Peyer's patch (tissue), 4 donors: ENCODE measurements at places on chromosomes 3 and 15. TPM values are rescaled to one million over a fixed set of nuclear protein-coding genes. Genes with fewer than 3 reads are reported as not detected.

Gene TMEM207
- not detected for total RNA-seq

Gene LRRC31
- 41.2 TPM for total RNA-seq

Gene RLBP1
- total RNA-seq, result not detected

Gene HTR3E
- not detected for total RNA-seq

Gene SPINT1
- 682 TPM for total RNA-seq

Gene TMEM158
- 0.40 TPM for total RNA-seq

Gene OIP5
- not detected for total RNA-seq

Gene TM4SF18
- total RNA-seq, result 6.6 TPM

Gene RBP2
- 3,455 TPM for total RNA-seq

Gene MME
- total RNA-seq, result 500 TPM

Gene CHDH
- 70.1 TPM for total RNA-seq

Gene CACNA2D2
- total RNA-seq, result 1.4 TPM

Gene CFAP91
- 2.1 TPM for total RNA-seq

Gene SLC28A2
- total RNA-seq, result 75.1 TPM

Gene CLRN1
- not detected for total RNA-seq

Gene PLA2G4D
- total RNA-seq, result not detected

Gene WNT5A
- total RNA-seq, result 7.4 TPM

Gene CLDN18
- not detected for total RNA-seq

Gene KLHL40
- not detected for total RNA-seq

Gene HRG
- total RNA-seq, result not detected

Gene NR1I2
- 356 TPM for total RNA-seq

Gene CD276
- 22.8 TPM for total RNA-seq

Gene PARP15
- total RNA-seq, result 9.5 TPM

Gene THAP10
- total RNA-seq, result 6.0 TPM

Gene NOX5
- not detected for total RNA-seq

Gene SNX22
- 0.38 TPM for total RNA-seq

Gene IMPG2
- total RNA-seq, result 0.35 TPM

Gene HERC2
- total RNA-seq, result 89.3 TPM

Gene PRTG
- total RNA-seq, result not detected

Gene GOLGA8H
- total RNA-seq, result 0.54 TPM

Gene GP9
- not detected for total RNA-seq

Gene LRRN1
- 1.8 TPM for total RNA-seq

Gene ANKRD63
- not detected for total RNA-seq

Gene TNFSF10
- 229 TPM for total RNA-seq

Gene CHST2
- 5.9 TPM for total RNA-seq

Gene CRTC3
- 33.1 TPM for total RNA-seq

Gene GOLGA6L7
- total RNA-seq, result not detected

Gene GPR176
- total RNA-seq, result 0.88 TPM

Gene UBL7
- 33.3 TPM for total RNA-seq
